Foreskin keratinocyte (primary cell): ENCODE measurements at places on chromosomes 6 and 20. TPM values are rescaled to one million over a fixed set of nuclear protein-coding genes. Genes with fewer than 3 reads are reported as not detected.

The ADGB gene
- total RNA-seq = not detected in 2 replicates

The PRDM13 gene
- not detected in 2 replicates for total RNA-seq

The LPIN3 gene
- 14.6 and 16.9 TPM in 2 replicates for total RNA-seq

GRCh38 chr6:73368675-73369074 lies 1.0 kb downstream of the OOEP start:
- no peak for DNase-seq

DNA sequence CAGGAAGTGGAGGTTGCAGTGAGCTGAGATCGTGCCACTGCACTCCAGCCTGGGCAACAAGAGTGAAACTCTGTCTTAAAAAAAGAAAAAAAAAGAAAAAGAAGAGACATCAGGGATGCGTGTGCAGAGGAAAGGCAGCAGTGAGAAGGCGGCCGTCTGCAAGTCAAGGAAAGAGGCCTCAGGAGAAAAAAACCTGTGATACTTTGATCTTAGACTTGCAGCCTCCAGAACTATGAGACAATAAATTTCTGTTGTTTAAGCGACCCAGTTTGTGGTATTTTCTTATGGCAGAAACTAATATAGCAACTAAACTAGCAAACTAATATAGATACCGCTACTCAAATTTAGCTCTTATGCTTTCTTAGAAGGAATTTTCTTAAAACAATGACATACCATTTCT lies 36.1 kb downstream of the FGD2 start:
- DNase-seq = no peak

DNA sequence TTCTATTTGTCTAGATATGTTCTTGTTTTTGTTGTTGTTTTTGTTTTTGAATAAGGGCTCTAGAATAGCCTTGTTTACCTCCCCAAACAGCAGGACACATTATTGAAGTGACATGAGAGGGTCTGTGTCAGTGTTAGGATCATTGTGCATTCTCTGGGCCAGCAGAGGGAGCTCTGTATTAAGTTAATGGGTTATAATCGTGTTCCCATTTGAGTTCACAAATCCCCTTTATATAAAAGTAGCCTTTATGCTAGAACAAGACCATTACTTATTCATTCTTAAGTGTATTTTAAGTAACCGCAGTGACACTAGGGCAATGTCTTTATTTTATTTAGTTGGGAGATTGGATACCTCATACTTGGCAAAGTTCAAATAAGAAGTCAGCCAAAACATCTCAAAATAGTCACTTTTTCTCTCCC lies 44.8 kb downstream of the STK4 start:
- no peak for DNase-seq

DNA sequence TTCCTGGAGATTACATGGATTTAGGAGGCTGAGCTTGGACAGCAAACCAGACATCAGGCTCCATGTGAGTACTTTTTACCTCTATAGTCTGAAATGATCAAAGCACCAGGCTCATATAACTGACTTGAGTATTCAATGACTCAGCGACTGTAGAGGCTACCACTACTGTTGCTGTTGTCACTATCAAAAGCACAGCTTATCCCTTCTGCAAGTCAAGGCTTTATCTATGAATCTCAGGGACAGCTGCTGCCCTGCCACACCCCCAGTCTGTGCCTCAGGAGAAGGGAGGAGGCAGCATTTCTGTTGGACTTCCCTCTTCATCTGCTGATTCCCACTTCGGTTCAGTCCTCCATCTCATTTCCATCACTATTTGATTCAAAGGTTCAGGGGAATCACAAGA lies 80.5 kb upstream of the CNR1 start:
- DNase-seq = no peak
